ENCODE measurements at places on chromosomes 3 and 15.

DNA sequence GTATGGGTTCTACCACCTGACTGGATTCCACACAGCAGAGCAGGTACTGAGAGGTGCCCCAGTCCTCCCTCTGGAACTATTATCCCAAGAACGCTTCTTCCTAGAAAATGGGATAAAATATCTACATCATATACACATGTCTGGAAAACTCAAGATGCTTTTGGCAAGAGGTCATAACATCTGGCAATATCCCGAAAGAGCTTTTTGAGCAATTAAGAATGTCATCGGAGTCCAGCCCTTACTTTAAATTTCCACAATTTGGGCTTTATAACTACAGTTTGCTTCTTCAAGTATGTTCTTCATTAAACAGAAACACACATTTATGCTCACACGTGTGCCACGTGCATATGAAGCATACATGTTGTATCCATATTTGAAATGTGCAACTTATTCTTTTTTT is 365.9 kb upstream of the THBS1 start:
- DNase-seq: no peak

DNA sequence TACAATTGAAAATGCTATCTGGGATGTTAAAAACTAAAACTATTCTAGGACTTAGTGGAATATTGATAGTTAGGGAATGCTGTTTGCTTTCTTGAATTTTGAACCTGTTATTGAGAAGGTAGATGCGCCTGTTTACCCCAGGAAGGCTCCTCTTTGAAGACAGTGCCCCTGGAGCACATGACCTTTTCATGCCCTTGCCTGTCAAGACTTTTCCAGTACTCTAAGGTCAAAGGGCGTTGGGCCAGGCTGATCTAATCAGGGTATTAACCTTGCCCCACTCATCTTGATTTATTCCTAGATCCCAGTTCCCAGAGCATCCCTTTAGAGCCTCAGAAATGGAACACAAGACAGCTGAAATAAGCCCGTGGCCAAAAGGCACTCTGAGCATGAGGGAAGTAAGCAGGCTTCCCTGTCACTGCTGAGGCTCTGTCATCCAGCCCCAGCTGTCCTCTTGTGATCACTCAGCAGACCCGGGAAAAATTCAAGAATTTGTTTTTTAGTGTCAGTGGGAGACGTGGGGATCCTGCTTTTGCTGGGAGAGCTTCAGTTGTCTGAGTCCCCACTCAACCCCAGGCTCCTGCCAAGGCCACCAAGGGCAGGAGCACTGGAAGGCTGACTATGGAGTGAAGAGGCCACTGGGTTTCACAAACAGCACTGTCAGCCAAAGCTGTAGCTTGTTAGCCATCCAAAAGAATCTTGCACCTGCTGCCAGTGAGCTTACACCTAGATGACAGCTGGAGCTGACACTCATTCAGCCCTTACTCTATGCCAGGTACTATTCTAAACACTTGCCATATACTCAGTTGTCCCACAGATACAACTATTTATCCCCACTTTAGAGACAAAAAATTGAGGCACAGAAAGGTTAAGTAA is 169.0 kb downstream of the PGPEP1L start:
- DNase-seq: no peak

GRCh38 chr15:68518785-68519430 is 59.9 kb upstream of the CORO2B start:
- DNase-seq: no peak

DNA sequence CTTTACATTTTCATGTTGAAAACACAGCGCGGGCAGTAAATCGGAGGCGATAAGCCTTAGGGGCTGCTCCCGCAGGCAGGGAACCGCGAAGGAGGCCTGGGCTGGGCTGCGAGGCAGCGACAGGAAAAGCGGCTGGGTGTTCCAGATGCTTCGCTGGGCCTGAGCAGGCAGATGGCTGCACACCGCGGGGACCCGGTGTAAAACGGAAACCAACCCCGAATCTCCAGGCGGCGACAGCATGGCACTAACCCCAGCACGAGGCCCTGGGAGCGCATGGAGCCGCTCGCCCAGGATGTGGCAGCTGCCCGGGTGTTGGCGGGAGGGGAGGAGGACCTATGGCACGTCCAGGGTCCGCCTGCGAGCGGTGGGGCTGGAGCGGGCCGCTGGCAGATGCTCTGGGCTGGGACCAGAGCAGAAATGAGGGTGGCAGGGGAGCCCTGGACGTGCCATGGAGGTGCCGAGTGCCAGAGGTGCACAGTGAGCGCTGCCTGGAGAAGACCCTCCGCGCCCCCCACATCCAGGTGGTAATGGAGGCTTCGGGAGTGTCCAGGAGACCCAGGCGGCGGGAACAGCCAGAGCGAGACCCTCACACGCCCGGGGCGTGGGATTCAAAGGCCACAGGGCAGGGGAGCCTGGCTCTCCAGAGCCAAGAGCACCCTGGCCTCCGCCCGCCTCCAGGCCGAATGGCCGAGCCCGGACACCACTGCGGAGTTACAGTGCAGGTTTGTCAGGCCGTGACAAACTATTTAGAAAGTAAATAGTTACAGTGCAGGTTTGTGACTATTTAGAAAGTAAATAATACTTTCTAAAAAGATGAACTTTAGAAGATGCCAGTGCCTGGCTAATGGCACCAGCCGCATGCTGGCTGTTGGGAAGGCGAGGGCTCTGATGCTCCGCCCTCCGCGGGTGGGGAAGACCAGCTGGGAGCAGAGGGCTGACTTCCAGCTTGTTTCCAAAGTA is 293.6 kb downstream of the OCA2 start:
- no peak for DNase-seq

DNA sequence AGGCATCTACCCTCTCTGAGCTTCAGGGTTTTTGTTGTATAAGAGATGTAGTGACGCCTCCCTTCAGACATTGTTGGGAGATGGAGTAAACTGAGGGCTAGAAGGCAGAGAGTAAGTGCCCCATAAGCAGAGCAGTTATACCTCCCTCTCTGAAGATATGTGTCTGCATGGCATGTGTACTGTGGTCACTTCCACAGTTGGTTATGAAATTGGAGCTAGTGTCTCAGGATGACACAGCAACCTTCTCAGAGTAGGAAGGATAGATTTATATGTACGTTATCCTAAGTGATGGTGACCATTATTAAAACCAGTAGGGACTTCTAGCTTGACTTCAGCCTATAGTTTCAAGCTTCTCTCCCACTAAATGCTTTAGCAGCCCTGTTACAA is 17.9 kb downstream of the PXK start:
- DNase-seq: no peak
